ENCODE measurements at places on chromosomes 3 and 15.

DNA sequence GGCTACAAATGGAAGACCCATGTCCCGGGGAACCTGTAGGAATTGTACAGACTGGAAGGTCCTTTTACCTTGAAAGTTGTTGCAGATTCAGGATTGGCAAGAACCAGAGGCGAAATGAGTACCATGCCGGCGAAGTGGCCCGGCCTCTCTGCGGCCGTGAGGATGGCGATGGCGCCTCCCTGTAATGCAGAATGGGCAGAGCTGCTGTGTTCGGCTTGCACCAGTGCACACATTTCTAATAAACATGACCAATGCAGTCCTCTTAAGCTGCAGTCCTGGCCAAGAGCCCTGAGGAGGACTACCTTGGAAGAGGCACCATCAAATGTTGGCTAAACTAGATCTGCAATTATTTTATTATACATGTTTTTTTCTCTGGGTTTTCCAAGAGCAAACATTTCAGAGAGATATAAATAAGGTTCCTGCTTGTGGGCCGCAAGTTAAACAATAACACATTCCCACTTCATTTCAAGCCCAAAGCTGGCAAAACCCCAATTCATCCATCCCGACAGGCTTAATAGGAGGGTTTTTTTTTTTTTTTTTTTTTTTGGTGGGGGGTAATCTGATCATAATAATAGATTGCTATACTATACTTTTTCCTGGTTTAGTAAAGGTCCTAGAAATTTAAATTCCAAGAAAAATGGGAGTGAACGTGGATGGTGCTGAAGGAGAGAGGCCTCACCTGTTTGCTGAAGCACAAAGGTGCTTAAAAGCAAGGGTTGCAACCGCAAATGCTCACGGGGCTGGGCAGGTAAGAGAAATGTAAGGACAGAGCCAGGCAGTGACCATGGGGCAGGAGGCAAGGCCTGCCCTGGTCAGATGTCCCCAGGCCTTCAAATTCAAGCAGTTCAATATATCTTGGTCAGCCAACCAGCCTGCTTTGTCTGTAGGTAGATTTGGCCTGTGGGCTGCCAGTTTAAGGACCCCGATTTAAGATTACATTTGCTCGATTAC, 48.5 kb downstream of the ABTB1 start:
- no peak for DNase-seq

DNA sequence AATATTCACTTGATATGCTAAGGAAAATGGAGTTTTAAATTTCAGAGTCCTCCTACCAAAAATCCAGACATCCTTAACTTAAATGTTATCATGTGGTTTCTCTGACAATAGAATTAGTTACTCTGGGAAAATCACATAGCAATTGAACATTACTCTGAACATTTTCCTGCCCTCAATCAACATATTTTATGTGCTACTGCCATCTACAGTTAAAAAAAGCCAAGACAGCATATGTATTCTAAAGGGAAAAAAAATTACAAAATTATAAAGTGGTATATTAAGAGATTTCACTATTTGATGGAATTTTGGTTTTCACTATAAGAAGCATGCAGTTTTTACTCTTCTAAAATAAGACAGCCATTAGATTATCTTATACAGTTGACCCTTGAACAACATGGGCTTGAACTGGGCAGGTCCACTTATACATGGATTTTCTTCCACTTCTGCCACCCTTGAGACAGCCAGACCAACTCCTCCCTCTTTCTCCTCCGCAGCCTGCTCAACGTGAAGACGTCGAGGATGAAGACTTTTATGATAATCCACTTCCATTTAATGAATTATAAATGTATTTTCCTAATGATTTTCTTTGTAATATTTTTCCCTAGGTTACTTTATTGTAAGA, 122.3 kb downstream of the ATP1B3 start:
- no peak for DNase-seq

DNA sequence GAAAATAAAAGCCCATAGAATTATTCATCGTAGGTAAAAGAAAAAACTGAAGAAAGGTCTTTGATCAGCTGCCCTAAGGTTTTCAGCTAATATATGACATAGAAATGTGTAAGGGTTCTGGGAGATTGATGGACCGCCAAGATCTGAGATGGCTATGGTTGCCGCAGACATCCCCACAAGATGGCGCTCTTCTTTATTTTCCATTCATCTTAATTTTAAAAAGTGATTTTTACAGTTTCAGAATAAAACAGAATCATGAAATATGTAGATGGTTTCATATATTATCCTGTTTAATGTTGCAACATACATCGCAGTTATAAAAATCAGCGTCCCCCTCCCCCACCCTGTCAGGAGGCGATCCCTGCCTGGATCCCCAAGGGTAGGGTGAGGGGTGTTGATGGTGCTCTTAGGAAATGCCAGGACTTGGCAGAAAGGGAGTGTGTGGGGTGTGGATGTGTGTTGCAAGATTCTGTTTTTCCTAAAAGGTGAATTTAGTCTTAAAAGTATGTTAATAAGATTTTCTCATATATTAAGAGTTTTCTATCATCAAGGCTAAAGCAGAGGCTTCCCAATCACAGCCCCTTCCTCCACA, 68.8 kb downstream of the ANXA2 start:
- DNase-seq: no peak

- no peak for DNase-seq
Measured at GRCh38 chr3:136783708-136784191, 31.6 kb upstream of the STAG1 start.

- DNase-seq: no peak
Measured at GRCh38 chr3:138082085-138082991, 33.1 kb downstream of the DZIP1L start.

GRCh38 chr3:14396031-14396692, 6.2 kb upstream of the SLC6A6 start:
- no peak for DNase-seq

- DNase-seq: no peak
Measured at GRCh38 chr15:62816342-62817069, 226.0 kb upstream of the TPM1 start.
